Mesothelial cell of epicardium (in vitro differentiated cells): ENCODE measurements at places on chromosomes 12 and 14. TPM values are rescaled to one million over a fixed set of nuclear protein-coding genes. Genes with fewer than 3 reads are reported as not detected.

- no peaks in the 10 kb centered on the region for H3K27me3 ChIP-seq
- peaks cover 9% of the 10 kb centered on the region for H3K36me3 ChIP-seq
- no peak overlapping the region for H3K27ac ChIP-seq
- no peaks in the 10 kb centered on the region for H3K4me1 ChIP-seq
- no peak overlapping the region for H3K4me3 ChIP-seq
- no peak for DNase-seq
Measured at GRCh38 chr14:70982200-70982599, 74.9 kb downstream of the PCNX1 start.

The IFNG-AS1 gene
- not detected in 3 replicates for total RNA-seq

The TSPAN9 gene
- 46.7 to 49.4 TPM (median 48.8 TPM) in 3 replicates for total RNA-seq

The PTPN21 gene
- total RNA-seq: 31.3 to 34.0 TPM (median 31.5 TPM) in 3 replicates
